ENCODE measurements at places on chromosomes 4 and X.

DNA sequence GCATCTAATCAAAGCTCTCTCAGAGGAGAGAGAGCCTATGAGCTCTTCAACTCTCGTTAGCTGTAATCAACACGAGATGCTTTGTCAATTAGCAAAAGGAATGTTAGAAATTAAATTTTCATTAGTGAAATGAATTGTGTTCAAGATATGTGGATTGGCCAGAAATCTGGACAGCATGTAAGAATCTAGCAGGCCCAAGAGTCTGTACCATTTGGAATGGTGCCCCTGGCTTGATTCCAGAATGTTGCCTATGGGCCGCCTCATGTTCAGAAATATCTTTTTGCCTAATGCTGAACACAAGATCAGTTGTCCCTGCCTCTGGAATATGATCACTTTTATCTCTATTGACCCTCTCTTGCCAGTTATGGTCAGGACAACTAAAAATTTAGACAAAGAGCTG is 88.2 kb downstream of the RBM46 start:
- H3K4me1 ChIP-seq: no peaks in the 10 kb centered on the region
- DNase-seq: no peak
- H3K4me3 ChIP-seq: no peak overlapping the region
- no peak overlapping the region for H3K27ac ChIP-seq
- no peaks in the 10 kb centered on the region for H3K27me3 ChIP-seq
- H3K36me3 ChIP-seq: no peaks in the 10 kb centered on the region

DNA sequence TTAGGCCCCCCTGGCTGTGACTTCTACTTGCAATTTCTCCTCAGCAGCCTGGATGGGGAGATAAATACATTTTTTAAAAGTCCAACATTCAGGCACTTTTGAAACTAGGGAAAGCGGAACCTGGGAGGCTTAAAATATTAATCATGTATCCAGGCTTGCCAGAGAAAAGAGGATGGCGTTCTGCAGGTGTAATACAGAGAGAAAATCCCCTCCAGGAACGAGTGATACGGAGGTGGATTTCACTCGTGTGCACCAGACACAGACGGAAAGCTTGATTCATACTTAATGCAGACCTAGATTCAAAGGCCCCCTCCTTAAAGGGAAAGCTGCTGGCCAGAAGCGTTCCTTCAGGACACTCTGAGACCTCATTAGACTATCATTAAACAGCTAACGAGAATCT is 354.0 kb upstream of the BOD1L1 start:
- H3K4me3 ChIP-seq: no peak overlapping the region
- H3K36me3 ChIP-seq: no peaks in the 10 kb centered on the region
- H3K4me1 ChIP-seq: peaks cover 4% of the 10 kb centered on the region
- no peak overlapping the region for H3K27ac ChIP-seq
- no peak for DNase-seq

DNA sequence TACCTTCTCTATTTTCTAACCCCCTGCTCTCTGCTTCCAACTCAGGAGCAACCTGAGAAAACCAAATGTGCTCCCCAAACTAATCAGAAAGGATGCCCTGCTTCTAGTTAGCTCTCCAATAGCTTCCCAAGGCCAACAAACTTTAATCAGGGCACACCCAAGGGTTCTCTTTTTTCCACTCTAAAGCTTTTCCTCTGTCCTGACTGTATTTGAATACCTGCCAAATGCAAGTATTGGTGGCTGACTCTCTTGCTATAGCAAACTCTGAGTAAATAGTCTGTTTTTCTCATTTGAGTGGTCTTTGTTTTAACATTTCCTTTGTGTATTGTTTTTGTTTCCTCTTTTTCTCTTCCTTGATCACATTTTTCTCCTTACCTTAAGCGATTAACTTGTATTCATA is 52.5 kb downstream of the GBA3 start:
- no peak overlapping the region for H3K4me3 ChIP-seq
- H3K36me3 ChIP-seq: no peaks in the 10 kb centered on the region
- DNase-seq: no peak
- no peak overlapping the region for H3K27ac ChIP-seq
- H3K4me1 ChIP-seq: no peaks in the 10 kb centered on the region
- H3K27me3 ChIP-seq: no peaks in the 10 kb centered on the region

- H3K4me3 ChIP-seq: no peak overlapping the region
- no peak overlapping the region for H3K27ac ChIP-seq
- H3K27me3 ChIP-seq: no peaks in the 10 kb centered on the region
- peaks cover 8% of the 10 kb centered on the region for H3K36me3 ChIP-seq
Measured at GRCh38 chr4:38687571-38688011, 23.6 kb downstream of the KLF3 start.

DNA sequence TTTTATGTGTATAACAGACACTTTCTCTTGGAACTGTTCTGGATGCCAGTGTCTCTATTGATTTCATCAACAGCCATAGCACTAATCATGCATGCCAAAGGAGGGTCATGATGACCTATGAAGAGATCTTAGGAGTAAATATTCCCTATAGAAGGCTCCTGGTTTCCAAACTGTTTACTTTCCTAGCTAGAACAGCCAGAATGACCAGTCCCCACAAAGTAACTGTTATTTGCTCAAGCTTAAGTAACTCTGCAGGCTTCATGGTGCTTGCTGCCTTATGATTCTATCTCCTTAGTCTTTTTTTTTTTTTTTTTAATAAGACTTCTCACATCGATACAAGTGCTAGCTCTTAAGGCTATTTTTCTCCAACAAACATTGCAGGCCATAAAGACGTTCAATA is 12.4 kb downstream of the S100G start:
- no peaks in the 10 kb centered on the region for H3K27me3 ChIP-seq
- H3K4me1 ChIP-seq: no peaks in the 10 kb centered on the region
- H3K4me3 ChIP-seq: no peak overlapping the region
- DNase-seq: peak; percentile 17
- no peak overlapping the region for H3K27ac ChIP-seq
